ENCODE measurements at places on chromosomes 16 and 17. TPM values are rescaled to one million over a fixed set of nuclear protein-coding genes. Genes with fewer than 3 reads are reported as not detected.

Gene CA7
- total RNA-seq, result not detected

DNA sequence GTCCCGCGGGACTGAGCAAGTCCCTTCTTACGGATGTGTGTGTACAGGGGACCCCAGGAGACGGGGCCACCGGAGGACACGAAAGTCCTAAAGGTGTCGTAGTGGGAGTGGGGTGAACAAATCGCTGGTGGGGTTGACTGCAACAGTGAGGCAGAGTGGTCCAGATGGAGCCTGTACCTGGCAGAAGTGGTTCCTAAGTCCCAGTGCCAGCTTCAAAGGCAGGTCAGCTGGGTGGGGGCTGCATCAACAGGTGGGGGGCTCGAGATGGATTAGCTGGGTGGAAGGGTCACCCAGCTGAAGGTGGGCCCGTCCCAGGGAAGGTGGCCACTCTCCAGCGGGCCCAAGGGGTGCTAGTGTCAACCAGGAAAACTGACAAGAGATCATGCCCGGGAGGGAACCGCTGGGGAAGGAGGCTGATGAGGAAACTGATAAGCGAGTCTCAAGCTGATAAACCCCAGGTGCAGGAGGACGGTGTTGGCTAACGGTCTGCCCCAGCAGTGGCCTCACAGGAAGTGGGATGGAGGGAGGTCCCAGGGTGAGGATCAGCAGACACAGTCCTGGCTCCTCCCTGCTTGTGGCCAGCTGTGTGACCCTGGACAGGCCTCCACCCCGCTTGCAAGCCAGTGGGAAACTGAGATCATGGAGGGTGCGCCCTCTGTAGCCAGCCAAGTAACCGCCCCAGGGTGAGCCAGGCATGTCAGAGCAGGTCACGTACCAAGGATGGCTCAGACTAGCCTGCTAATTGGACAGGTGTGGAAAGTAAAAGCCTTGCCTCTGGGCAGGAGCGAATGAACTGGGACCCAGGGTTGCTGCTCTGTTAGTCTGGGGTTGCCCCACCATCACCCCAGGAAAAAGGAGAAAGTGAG lies 1.0 kb downstream of the ORAI3 start:
- DNase-seq, result peak; percentile 93

DNA sequence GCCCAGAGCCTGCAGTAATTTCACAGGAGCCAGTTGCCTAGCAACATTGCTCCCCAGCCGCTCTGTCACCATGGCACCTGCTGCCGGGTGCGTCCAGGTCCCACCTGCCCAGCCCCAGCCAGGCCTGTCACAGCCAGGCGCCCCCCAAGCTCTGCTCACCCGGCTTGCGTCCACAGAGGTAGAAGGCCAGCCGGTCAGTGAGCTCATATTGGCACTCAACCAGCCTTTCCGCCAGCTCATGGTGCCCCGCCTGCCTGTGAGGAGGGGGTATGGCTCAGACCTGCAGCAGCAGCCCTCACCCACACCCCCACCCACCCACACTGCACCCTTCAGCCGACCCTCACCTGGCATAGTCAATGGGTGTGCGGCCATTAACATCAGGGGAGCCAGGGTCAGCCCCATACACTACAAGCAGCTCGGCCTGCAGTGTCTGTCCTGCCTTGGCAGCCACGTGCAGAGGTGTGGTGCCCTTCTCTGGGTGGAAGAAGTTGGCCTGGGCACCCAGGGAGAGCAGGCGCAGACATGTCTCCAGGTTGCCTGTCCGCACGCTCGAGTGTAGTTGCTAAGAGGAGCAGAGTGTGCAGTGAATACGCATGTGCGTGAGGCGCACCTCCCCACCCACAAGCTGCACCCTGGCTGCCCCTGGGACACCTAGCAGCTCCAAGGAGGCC lies 7.7 kb downstream of the GIT1 start:
- no peak for DNase-seq

- no peak for DNase-seq
These were observed 5.0 kb upstream of the CCL4L2 start for GRCh38 chr17:36205637-36206485.

- DNase-seq, result no peak
These were observed 7.9 kb upstream of the SLC38A7 start for GRCh38 chr16:58692450-58692849.

DNA sequence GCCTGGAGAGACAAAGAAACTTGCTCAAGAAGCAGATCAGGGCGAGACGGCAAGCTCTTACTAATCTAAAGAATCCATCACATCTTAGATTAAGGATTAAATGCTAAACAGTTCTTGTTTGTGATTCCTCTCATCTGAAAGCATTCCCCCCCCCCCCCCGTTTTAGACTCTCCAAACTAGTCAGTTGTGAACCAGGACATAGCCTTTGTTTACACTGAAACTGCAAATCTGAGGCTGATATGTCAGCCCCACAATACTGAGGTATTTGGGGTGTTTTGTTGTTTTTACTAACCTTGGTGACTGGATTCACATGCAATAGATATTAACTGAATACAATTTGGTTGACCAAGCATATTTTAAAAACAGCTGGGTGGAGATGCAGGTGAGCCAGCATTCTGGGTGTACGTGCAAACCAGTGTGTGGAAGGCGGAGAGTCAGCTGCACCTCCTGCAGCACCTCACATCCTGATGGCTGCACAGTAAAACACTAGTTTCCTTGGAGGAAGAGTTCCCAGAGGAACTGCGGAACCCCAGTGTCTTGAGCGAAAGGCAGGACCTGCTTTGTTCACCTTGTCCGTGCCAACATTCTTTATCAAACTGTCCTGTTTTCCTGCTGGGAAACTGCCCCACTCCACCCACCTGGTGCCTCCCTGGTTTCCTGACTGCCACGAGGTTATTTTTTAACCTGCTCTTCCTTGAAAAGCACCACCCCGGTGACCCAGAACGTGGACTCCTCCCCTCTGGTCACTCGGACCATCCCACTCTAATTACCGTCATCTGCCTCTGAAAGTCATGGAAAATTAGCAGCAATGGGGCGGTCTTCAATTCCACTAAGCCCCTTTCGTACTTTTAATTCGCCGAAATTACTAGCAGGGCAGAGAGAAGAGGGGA lies 1.2 kb upstream of the YPEL2 start:
- DNase-seq, result no peak

- no peak for DNase-seq
These were observed 53.7 kb upstream of the TANC2 start for GRCh38 chr17:62912363-62912762.

DNA sequence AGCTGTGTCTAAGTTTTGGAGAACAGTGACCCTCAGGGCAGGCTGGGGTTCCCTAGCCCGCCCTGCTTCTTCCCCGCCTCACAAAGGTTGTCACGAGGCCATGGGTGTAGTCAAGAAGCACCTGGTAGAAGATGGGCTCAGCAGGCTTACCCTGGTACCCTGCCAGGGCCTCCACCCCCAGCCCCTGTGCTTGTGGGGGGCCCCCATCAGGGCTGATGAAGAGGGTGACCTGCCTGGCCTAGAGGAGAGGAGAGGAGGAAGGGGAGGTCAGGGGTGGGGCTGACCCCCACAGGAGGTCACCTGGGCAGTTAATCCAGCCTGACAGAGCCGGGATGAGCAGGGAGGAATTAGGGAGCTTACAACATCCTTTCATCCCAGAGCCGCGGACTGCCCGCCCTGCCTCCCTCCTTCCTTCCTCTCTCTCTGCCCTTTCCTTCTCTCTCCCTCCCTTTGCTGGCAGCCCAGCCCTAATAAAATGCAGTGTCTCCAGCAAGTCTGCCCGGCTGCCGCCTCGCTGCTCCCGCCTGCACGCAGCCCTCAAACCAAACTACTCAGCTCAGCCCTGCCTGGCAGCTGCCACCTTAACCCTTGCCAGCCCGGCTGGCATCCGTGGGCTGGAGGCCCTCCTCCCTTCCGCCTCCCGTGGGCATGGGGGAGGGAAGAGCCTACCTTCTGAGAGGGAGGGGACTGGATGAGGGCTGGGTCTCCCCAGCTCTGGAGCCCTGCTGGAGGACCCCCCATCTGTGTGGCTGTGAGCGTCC lies 7.2 kb downstream of the DLX3 start:
- peak; percentile 67 for DNase-seq

GRCh38 chr16:19168371-19169081 lies 486 bp downstream of the SYT17 start:
- no peak for DNase-seq

Gene ZG16B
- total RNA-seq, result not detected

- DNase-seq, result no peak
These were observed 2.5 kb upstream of the CORO6 start for GRCh38 chr17:29625037-29625750.

GRCh38 chr16:47064775-47065174 lies 79.0 kb downstream of the NETO2 start:
- DNase-seq, result peak; percentile 30

DNA sequence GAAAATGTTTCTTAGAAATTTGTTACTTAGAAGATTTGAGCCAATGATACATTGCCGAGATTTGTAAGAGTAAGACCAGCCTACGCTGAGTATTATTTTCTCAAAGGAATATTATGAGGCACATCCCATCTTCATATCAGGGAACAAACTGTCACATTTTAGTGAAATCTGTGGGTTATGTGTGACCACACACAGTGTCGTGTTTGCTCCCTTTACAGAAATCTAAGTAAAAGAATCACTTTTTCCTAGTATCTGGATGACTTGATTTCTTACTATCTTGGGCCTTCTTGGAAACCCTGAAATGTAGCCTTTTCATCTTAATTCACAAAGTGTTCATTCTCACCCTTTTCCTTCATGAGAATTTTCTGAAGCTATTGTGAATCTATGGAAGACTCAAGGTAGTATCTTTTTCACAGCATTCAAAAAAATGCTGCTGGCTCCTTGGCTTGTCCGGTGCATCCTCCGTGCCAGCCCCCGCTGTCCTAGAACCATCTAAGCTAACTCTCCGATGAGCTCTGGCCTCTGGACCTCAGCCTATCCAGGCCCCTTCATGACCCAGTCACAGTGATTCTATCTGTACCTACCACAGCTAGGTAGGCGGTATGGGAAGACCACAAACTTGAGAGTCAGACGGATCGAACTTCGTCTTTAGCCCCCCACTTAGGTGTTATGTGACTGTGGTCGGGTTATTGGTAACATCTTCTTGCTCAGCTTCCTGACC lies 524.3 kb downstream of the MAF start:
- DNase-seq, result no peak

GRCh38 chr16:17510567-17510966 lies 39.8 kb upstream of the XYLT1 start:
- no peak for DNase-seq

- no peak for DNase-seq
These were observed 134.2 kb downstream of the MGAT5B start for GRCh38 chr17:77002103-77003045.

Measured in mesenteric fat pad (tissue), 1 donor.